Transverse colon (tissue), 4 donors: ENCODE measurements at places on chromosomes 6 and 20.
A peak's percentile ranks its signal among the peaks of the same experiment; 100 is the strongest.

DNA sequence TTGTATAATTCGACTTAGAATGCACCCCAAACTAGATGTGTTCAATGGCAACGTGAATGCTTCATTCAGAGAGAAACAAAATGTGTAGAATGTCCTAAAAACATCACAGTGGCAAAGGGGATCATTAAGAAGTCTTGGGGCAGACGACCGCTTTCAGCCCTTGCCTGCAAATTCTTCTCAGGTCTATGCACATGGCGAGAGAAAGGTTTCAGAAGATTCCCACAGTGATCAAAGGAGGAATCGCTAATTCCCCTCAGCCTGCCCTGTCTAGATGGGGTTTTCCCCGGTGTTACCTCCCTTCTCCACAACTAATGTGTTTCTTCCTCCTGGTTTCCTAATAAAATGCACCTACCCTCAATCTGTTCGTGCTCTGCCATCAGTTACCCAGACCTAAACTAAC, 13.3 kb upstream of the NHSL1 start:
- DNase-seq: no peak

- DNase-seq: no peak
Observed at GRCh38 chr20:9516234-9516871, 2.0 kb downstream of the LAMP5 start.

DNA sequence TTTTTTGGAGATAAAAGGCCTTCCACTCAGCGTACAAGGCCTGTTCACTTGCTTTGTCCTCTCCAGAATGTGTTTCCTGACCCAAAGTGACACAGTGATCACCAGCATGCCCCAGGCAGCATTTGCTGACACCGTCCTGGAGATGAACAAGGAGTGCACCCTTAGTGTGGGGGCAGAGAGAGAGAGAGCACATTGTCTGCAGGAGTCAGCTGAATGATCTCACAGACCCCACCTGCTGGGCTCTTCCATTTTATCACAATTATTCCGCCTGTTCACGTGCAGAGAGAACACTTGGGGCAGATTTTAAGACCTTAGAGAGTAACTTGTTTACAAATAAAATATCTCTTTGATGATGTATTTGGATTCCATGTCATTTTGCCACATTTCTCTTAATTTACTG, 22.4 kb upstream of the MAS1L start:
- no peak for DNase-seq

DNA sequence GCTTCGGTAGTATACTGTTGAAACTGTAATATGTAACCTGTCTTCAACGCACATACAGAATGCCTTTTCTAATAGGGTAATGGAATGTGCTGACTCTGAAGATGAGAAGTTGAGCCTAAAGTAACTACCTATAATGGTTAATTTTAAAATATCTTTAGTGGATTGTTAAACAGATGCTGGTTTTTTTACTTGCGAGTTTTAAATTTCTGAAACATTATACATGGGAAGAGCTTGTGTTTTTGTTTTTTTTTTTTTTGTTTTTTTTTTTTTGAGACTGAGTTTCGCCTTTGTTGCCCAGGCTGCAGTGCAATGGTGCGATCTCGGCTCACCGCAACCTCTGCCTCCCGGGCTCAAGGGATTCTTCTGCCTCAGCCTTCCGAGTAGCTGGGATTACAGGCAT, 166.9 kb downstream of the JARID2 start:
- no peak for DNase-seq

DNA sequence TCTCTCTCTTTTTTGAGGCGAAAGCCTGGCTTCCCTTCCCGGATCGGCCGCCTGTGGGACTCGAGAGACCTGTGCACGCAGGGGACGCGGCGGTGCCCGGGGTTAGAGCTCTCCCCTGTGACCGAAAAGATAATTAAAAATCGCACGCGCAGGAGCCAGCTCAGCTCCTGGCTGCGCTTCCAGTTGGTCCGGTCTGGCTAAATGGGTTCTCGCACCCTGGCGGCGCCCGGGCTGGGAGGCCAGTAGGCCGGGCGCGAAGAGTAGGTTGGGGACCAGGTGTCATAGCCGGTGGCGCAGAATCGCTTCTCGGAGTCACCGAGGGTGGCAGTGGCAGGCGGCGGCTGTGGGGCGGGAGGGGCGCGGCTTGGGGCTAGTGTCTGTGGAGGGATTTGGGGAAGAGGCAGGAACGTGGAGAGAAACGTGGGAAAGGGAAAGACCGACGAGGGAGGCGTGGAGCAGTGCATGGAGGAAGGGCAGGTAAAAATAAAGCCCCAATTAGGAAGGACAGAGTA, 41.9 kb upstream of the SUPT3H start:
- DNase-seq: peak; percentile 72

GRCh38 chr6:25404693-25405169, 125.6 kb downstream of the CARMIL1 start:
- DNase-seq: peak; percentile 56

- no peak for DNase-seq
Observed at GRCh38 chr20:23017516-23017915, 17.6 kb upstream of the SSTR4 start.
